Spinal cord (tissue), 10 donors: ENCODE measurements at places on chromosomes 2 and 18.
A peak's percentile ranks its signal among the peaks of the same experiment; 100 is the strongest.

- no peak overlapping the region for H3K27ac ChIP-seq
- DNase-seq: no peak
- no peaks in the 10 kb centered on the region for H3K27me3 ChIP-seq
- H3K4me3 ChIP-seq: no peak overlapping the region
- peaks cover 20% of the 10 kb centered on the region for H3K4me1 ChIP-seq
These were observed 18.8 kb downstream of the AGAP1 start for GRCh38 chr2:235512699-235513053.

DNA sequence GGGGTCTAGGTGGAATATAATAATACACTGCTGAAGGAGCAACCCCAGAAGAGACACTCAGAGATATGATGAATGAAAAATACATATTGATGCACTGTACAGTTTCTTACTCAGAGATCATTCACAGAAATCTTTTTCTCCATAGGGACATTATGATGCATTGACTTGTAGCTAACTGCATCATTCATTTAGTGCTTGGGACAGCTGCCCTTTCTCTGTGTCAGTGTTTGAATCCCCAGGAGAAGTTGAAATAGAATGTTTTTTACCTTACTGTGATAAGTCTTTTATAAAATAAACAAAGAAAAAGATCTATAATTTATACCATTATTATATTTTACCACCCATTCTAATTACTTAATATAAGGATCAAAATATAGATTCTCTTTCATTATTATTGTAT lies 91.7 kb upstream of the DSEL start:
- H3K4me1 ChIP-seq: no peaks in the 10 kb centered on the region
- no peak overlapping the region for H3K27ac ChIP-seq
- H3K36me3 ChIP-seq: no peaks in the 10 kb centered on the region
- H3K4me3 ChIP-seq: no peak overlapping the region
- no peak for DNase-seq
- H3K27me3 ChIP-seq: no peaks in the 10 kb centered on the region

GRCh38 chr18:72342933-72343332 lies 201.2 kb downstream of the CBLN2 start:
- no peak overlapping the region for H3K4me3 ChIP-seq
- no peaks in the 10 kb centered on the region for H3K4me1 ChIP-seq
- no peaks in the 10 kb centered on the region for H3K36me3 ChIP-seq
- DNase-seq: no peak

DNA sequence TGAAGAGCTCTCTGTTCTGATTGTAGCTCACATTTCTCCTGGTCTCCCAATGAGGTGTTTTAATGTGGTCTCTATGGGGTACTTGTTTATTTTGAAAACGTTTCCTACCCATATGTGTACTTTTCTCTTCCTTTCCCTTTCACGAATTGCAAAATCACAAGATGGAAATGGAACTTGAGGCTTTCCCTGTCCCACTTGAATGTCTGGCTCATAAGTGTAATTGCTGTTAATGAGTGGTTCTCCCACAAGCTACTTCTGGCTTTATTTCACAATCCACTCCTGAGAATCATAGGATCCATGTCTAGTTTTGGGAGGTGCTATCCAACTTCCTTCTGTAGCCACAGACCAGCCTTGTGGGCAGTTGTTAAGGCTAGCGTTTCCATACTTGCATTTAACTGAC lies 81.1 kb upstream of the CAVIN2 start:
- no peaks in the 10 kb centered on the region for H3K4me1 ChIP-seq
- H3K27me3 ChIP-seq: no peaks in the 10 kb centered on the region
- no peaks in the 10 kb centered on the region for H3K36me3 ChIP-seq
- DNase-seq: no peak

GRCh38 chr2:121489284-121489683 lies 41.4 kb upstream of the RNU4ATAC start:
- peak; percentile 39 for DNase-seq
- peaks cover 2% of the 10 kb centered on the region for H3K4me1 ChIP-seq
- H3K36me3 ChIP-seq: no peaks in the 10 kb centered on the region
- H3K4me3 ChIP-seq: no peak overlapping the region
- no peak overlapping the region for H3K27ac ChIP-seq

DNA sequence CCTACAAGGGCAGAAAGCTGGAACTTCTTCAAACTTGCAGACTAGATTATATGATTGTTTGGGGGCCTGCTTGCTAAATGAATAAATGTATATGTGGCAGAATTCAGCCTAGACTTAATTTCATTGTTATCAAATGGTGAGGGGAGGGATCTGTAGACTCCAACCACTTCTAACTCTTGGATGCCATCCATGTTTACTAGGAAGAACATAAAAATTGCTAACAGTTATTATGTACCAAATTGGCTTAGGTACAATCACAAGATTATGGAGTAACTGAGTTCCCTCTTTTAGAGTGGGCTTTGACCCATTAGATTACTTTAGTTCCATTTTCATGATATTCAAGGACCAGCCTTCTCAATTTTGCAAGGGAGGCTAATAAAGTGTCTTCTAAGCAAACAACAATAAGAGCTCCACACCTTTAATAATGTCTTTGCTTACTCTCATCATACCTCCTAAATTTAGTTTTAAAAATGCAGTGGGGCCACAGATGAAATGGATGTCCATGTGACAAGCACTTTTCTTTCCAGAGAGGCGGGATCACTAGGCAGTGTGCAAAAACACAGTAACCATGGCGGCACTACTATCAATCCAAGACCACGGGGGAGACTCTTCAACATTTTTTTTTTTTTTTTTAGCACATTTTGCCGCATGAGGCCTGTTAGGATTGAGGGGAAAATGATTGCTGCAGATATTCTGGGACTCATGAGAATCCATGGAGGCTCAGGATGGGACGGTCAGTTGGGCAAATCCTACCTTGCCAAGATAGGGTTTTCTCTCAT lies 217.6 kb upstream of the SPRED2 start:
- no peaks in the 10 kb centered on the region for H3K4me1 ChIP-seq
- no peaks in the 10 kb centered on the region for H3K36me3 ChIP-seq
- no peak for DNase-seq
- no peak overlapping the region for H3K4me3 ChIP-seq
- H3K27me3 ChIP-seq: no peaks in the 10 kb centered on the region

- H3K27me3 ChIP-seq: no peaks in the 10 kb centered on the region
- H3K27ac ChIP-seq: no peak overlapping the region
- H3K4me1 ChIP-seq: no peaks in the 10 kb centered on the region
These were observed 729.3 kb downstream of the DPP10 start for GRCh38 chr2:115171751-115172150.

DNA sequence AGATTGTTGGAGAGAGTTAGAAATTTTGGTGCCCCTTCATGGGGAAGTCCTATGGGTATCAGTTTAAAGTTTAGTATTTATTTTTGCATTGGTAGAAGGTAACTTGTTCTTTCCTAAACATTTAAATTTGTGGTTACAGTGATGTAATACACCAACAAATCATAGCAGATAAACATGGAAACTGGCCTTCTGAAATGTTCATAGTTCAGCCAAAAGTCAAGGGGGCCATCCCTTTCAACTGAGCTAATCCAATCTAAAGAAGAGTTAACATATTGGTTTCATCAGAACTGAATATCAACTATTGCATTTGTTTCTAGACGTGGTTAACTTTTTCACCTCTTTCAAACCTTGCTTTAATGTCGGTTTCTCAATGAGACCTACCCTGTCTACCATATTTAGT lies 46.3 kb downstream of the PPP1R1C start:
- H3K4me3 ChIP-seq: no peak overlapping the region
- no peaks in the 10 kb centered on the region for H3K4me1 ChIP-seq
- no peak for DNase-seq
- no peaks in the 10 kb centered on the region for H3K27me3 ChIP-seq

DNA sequence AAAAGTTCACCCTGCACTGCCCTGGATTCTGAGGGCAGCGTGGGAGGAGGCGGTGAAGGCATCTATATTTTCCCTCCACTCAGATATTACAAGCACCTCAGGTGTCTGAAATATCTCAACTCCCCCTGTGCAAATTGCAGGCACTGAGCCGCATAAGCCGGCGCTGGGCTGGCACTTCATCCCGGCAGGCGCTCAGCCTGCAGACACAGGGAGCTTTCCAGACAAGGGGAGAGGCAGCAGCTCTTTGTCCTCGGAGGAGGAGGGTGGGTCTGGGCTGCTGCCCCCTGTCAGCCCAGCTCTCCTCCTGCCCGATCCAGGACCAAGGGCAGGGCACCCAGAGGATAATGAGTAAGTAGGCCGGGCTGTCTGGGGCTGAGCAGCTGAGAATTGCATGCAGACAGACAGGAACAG lies 189.3 kb upstream of the MYT1L start:
- peaks cover 36% of the 10 kb centered on the region for H3K4me1 ChIP-seq
- no peaks in the 10 kb centered on the region for H3K36me3 ChIP-seq
- no peak overlapping the region for H3K27ac ChIP-seq
- no peak overlapping the region for H3K4me3 ChIP-seq
- DNase-seq: no peak
- H3K27me3 ChIP-seq: no peaks in the 10 kb centered on the region

GRCh38 chr2:139477618-139478017 lies 697.4 kb upstream of the NXPH2 start:
- no peaks in the 10 kb centered on the region for H3K27me3 ChIP-seq
- H3K27ac ChIP-seq: no peak overlapping the region
- no peaks in the 10 kb centered on the region for H3K4me1 ChIP-seq
- H3K4me3 ChIP-seq: no peak overlapping the region
- no peak for DNase-seq

- H3K27me3 ChIP-seq: no peaks in the 10 kb centered on the region
- no peak overlapping the region for H3K4me3 ChIP-seq
- no peak overlapping the region for H3K27ac ChIP-seq
- DNase-seq: no peak
These were observed 40.0 kb upstream of the FRZB start for GRCh38 chr2:182906454-182906853.

GRCh38 chr18:32770054-32770665 lies 2.7 kb downstream of the KLHL14 start:
- H3K36me3 ChIP-seq: no peaks in the 10 kb centered on the region
- no peak for DNase-seq
- H3K4me3 ChIP-seq: peak overlapping the region; percentile 39
- peaks cover 21% of the 10 kb centered on the region for H3K4me1 ChIP-seq
